Nephron progenitor cell (in vitro differentiated cells): ENCODE measurements at places on chromosomes 2 and 18.

- H3K4me1 ChIP-seq: no peaks in the 10 kb centered on the region
- no peak overlapping the region for H3K4me3 ChIP-seq
- H3K27me3 ChIP-seq: peaks cover 6% of the 10 kb centered on the region
- H3K27ac ChIP-seq: no peak overlapping the region
Measured at GRCh38 chr2:114010001-114010400, 120.1 kb downstream of the ACTR3 start.

- no peak for DNase-seq
- no peaks in the 10 kb centered on the region for H3K4me1 ChIP-seq
- no peak overlapping the region for H3K4me3 ChIP-seq
- H3K36me3 ChIP-seq: peaks cover 20% of the 10 kb centered on the region
Measured at GRCh38 chr2:53994818-53995808, 24.3 kb upstream of the PSME4 start.

DNA sequence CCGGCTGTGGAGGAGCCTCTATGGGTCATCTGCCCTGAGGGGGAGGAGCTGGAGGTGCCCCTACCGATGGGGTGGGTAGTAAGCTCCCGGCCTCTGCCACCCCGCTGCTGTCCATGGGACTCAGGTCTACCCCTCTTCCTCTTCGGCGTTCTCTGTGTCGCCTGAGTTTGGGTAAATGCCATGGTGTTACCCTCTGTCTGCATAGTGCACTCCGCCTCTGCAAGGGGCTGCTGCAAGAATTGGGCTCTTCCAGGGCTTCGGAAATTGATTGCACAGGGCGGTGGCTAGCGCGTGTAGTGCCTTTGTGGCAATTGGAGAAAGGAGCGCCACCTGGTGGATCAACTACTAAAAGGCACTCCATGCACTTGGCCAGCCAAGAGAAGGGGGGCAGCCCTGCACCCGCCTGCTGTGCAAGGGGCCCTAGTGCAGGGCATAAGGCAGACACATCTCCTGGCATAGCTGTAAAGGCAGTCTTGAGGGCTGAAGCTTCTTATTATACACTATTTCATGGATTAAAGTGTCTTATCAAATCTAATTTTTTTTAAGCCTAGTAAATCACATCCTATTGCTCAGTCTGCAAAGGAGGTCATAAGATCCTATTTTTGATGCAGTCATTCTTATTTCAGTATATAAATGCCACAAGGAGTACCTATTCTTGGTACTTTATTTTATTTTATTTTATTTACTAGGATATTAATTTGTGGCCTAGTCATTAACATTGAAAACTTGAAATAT lies 308.9 kb downstream of the PDE11A start:
- peaks cover 14% of the 10 kb centered on the region for H3K27me3 ChIP-seq
- peak overlapping the region; percentile 52 for H3K4me3 ChIP-seq

- H3K27ac ChIP-seq: no peak overlapping the region
- DNase-seq: no peak
- no peak overlapping the region for H3K4me3 ChIP-seq
- no peaks in the 10 kb centered on the region for H3K27me3 ChIP-seq
Measured at GRCh38 chr2:140256080-140256479, 1475.9 kb upstream of the NXPH2 start.

DNA sequence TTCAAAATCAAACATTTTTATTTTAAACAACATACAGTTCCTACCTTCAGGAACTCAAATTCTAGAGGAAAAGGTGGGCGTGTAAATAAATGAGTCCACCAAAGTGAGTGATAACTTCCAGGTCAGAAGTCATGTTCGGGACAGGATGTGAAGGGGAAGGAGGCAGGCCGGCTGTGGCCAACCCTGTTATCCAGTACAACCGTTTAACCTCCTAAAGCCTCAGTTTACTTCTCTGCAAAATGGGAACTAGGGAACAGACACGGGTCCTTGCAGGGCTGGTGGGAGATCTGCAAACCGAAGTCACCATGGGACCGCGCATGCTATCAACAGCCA lies 373 bp downstream of the EIPR1 start:
- peak overlapping the region; percentile 93 for H3K27ac ChIP-seq
- H3K27me3 ChIP-seq: peaks cover 2% of the 10 kb centered on the region
- peaks cover 25% of the 10 kb centered on the region for H3K36me3 ChIP-seq
- H3K4me3 ChIP-seq: peak overlapping the region; percentile 95
- no peak for DNase-seq

DNA sequence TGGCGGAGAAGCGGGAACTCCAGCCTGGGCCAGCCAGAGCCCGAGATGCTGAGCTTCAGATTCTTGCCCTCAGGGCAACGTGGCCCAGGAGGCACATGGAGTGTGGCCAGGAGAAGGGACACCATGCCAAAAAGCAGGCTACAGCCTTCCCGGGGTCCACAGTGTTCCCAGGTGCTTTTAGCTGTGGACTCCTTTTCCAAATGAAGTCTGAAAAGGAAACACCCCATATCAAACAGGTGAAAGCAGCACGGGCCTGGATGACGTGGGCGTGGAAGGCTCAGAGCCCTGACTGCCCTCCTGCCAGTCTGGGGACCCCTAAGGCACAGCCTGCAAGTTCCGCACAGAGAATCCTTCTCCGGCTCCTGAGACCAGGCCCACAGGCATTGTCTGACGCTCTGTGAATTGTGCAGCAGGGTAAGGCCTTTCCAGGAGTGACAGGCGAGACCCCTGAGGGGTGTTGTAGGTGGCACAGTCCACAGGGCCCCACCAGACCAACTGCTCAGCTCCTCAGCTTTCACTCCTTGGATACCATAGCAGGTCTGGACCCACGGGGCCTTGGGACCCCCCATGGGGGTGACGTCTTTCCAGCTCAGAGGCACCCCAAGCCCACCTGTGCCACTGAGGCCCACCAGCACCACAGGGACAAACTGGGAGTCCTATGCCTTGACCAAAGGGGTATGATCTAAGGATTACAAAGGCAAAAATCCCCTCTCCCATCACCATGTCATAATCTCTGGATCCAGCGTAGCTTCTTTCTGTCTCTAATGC lies 69.6 kb upstream of the RAB6C start:
- H3K4me1 ChIP-seq: peaks cover 5% of the 10 kb centered on the region
- no peak overlapping the region for H3K27ac ChIP-seq
- no peak overlapping the region for H3K4me3 ChIP-seq
- peaks cover 9% of the 10 kb centered on the region for H3K27me3 ChIP-seq

DNA sequence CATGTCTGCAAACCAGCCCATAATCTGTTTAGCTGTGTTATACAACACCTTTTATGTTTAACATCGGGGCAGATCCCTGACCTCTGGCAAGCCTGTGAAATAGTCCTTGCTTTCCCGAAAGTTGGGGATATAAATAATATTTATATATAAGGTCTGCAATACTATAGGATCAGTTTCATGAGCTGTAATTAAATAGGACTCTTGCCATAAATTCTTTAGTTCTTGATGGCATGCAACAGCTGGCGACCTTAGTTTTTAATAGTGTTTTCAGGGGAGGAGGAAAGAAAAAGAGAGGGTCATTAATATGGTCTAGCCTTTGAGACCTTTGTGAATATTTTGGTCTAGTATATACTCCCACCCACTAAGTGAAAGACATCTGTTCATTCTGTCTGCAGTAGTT lies 166.5 kb downstream of the MTX2 start:
- H3K27ac ChIP-seq: no peak overlapping the region
- peaks cover 11% of the 10 kb centered on the region for H3K4me1 ChIP-seq
- H3K4me3 ChIP-seq: no peak overlapping the region
- no peaks in the 10 kb centered on the region for H3K27me3 ChIP-seq
- H3K36me3 ChIP-seq: peaks cover 9% of the 10 kb centered on the region

- H3K27ac ChIP-seq: no peak overlapping the region
- H3K27me3 ChIP-seq: no peaks in the 10 kb centered on the region
- H3K36me3 ChIP-seq: peaks cover 4% of the 10 kb centered on the region
- DNase-seq: no peak
- H3K4me3 ChIP-seq: no peak overlapping the region
- H3K4me1 ChIP-seq: no peaks in the 10 kb centered on the region
Measured at GRCh38 chr2:31859959-31860358, 150.8 kb downstream of the MEMO1 start.

DNA sequence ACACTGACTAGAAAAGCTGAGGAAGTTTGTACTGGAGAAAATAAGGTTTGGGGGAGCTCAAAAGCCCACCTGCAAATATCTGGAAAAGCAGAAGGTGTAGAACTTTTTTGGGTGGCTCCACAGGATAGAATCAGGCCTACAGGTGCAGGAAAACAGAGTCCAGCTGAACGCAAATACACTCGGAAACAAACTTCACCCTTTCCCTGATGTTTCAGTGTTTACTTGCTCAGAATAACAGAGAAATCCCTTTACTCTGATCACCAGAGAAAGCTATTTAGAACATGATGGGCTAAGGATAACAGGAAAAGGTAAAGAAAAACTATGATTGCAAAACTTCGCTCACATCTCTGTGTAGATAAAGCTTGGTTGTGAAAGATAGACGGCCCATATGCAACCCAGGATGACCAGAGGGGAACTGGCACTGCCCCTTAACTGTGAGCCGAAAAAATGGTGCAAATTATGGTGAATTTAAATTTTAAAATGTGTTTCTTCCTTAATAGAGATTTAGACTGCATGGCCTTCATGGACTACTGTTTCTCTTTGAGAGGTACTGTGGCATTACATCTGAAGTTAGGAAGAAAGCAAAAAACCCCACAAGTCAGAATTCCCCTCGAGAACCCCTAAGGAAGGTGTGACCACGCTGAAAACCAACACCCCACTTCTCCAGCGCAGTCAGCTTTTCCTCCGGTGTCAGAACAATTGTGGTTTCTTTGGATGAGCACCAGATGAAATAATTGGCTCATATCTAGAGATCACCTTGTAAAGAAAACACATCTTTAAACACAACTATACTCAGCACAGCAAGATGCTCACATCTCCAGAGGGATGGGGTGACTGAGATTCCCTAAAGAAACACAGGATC lies 84.5 kb upstream of the TMEM247 start:
- H3K36me3 ChIP-seq: no peaks in the 10 kb centered on the region
- H3K27me3 ChIP-seq: peaks cover 7% of the 10 kb centered on the region
- no peak for DNase-seq
- peaks cover 20% of the 10 kb centered on the region for H3K4me1 ChIP-seq

DNA sequence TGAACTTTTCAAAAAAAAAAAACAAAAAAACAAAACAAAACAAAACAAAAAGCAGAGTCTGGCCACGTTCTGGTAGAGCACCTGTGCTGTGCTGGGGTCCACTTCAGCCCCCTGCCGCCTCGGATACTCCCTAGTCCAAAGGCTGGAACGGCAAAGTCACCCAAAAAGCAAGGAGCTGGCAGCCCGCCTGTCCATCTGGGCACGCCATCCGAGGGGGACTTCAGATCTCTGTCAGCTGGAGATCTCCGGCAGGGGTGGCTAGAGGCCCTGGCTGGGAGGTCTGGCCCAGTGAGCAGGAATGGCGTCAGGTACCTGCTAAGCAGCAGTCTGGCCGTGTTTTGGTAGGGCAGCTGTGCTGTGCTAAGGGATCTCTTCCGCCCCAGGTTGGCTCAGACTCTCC lies 152.3 kb upstream of the ZNF516 start:
- H3K4me3 ChIP-seq: no peak overlapping the region
- no peak overlapping the region for H3K27ac ChIP-seq
- no peak for DNase-seq
- peaks cover 6% of the 10 kb centered on the region for H3K36me3 ChIP-seq

GRCh38 chr2:11016735-11017388 lies 105.1 kb downstream of the KCNF1 start:
- DNase-seq: no peak
- H3K27ac ChIP-seq: no peak overlapping the region
- H3K27me3 ChIP-seq: peaks cover 26% of the 10 kb centered on the region
- peaks cover 25% of the 10 kb centered on the region for H3K4me1 ChIP-seq
- H3K4me3 ChIP-seq: no peak overlapping the region

GRCh38 chr2:144826105-144826504 lies 306.2 kb upstream of the ZEB2 start:
- no peaks in the 10 kb centered on the region for H3K36me3 ChIP-seq
- H3K27ac ChIP-seq: no peak overlapping the region
- H3K27me3 ChIP-seq: no peaks in the 10 kb centered on the region
- H3K4me3 ChIP-seq: no peak overlapping the region
- DNase-seq: no peak

GRCh38 chr18:9095297-9096006 lies 7.0 kb upstream of the NDUFV2 start:
- no peak overlapping the region for H3K27ac ChIP-seq
- H3K27me3 ChIP-seq: peaks cover 13% of the 10 kb centered on the region
- H3K4me3 ChIP-seq: no peak overlapping the region
- peaks cover 16% of the 10 kb centered on the region for H3K4me1 ChIP-seq
- H3K36me3 ChIP-seq: no peaks in the 10 kb centered on the region
- no peak for DNase-seq

DNA sequence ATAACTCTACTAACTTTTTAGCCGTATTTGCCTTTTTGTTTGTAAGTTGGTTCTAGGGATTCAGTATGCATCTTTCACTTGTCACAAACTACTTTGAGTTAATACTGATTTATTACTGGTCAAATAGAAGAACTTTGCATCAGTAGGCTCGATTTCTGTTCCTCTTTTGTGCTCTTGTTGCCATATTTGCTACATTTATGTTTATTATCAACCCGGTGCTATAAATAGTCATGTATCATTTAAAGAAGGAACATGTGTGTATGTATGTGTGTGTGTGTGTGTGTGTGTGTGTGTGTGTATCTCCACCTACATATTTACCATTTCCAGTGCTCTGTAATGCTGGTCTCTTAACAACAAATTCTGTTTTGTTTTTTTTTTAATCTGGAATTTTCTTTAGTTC lies 79.6 kb upstream of the B3GNT7 start:
- no peak for DNase-seq
- no peaks in the 10 kb centered on the region for H3K4me1 ChIP-seq
- H3K27me3 ChIP-seq: no peaks in the 10 kb centered on the region

DNA sequence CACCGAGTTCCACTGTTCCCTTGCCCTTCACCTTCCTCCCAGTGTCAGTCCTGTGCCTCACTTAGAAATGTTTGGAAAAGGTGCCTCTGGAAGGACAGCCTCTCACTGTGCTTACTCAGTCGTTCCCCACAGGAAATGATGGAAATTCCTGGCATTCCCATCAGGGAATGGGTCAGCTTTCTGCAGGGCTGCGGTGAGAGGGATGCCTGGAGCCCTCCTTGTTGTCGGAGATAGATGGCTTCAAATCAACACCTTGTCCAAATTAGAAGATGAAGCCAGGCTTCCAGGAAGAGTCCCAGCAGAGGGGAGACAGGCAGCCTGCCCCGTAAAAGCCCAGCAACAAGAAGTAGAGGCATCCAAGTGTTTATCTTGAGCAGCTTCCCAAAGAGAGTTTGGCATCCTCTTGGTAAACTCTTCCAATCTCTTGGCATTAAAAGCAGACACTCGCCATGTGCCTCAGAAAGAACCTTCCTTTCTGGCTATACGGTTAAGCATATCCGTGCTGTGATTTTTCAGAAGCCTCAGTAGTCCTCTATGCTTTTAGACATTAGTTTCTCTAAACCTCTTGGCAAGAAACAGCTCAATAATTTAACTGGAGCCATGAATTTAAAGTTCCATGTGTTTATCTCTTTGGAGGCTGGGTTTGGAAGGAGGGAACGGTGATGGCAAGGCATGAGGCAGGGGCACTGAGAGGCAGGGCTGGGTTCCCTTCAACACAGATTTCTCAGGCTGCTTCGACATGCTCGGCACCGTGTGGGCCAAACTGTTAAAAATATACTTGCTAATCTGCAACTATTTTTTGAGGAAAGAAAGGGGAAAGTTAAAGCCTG lies 25.1 kb downstream of the COLEC12 start:
- H3K4me3 ChIP-seq: peak overlapping the region; percentile 46
- H3K36me3 ChIP-seq: peaks cover 51% of the 10 kb centered on the region
- H3K4me1 ChIP-seq: peaks cover 77% of the 10 kb centered on the region
- DNase-seq: peak; percentile 27
